AG08396 (cell line): ENCODE measurements at places on chromosomes 2 and 18.

DNA sequence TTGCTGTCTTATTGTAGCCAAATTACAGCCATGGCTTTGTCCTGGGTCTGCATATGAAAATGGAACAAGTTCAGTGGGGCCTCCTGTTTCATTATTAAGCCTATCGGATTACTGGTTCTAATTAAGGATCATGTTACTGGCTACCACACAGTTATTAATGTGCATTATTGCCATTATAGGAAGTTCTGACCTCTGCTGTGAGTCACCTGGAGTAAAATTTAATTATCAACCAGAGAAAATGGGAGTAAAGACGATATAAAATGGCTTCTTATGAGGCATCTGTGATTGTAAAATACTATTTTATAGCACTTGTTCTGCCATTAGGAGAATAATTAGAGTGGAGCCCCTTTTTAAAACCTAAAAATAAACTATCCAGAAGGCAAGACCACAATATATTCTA, 143.3 kb upstream of the ITGB6 start:
- DNase-seq = no peak

GRCh38 chr18:27921904-27922751, 254.8 kb downstream of the CDH2 start:
- DNase-seq = peak; percentile 20

DNA sequence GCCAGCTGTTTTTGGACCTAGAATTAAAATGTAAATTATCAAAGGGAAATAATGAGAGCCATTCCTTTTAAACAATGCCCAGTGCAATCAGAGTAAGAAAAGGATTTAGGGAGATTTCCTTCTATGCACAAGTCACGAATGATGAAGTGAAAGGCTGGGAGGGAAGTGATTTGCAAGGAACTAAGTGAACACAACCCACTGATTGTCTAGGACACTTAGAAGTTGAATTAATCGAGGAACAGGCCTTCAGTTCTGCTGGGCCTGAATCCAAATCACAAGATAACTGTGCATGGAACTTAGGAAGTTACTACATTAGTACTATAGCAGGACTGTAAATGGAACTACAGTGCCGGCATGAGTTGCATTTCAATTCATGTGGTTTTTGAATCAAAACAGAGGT, 17.7 kb downstream of the MAP2 start:
- DNase-seq = no peak

GRCh38 chr2:174659069-174659900, 61.7 kb upstream of the WIPF1 start:
- DNase-seq = no peak

DNA sequence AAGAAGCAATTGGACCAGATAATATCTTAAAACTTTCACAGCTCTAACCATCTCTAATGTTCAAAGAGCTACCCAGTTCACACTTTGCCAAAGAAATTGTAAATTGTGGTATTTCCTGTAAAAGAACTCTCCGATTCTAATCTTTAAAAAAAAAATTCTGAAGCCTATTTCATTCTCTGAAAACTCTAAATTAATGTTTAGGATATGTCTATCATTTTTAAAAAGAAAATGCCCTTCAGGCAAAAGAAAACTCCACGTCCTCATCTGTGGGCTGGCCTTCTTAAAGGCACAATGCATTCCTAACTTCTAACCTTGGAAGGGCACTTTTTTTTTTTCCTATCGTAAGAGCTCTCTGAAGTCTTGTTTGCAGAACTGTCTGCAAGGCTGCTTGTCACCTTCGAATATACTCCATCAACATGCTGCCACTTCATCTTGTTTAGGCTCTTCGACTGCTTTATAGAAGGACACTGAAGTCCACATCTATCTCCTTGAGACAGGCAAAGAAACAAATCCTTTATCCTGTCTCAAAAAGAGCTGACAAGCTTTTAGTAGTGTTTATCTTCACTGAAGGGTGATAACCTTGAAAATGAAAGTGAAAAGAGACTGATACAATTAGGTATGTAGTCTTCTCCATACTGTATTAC, 124.3 kb upstream of the SLC39A10 start:
- no peak for DNase-seq

DNA sequence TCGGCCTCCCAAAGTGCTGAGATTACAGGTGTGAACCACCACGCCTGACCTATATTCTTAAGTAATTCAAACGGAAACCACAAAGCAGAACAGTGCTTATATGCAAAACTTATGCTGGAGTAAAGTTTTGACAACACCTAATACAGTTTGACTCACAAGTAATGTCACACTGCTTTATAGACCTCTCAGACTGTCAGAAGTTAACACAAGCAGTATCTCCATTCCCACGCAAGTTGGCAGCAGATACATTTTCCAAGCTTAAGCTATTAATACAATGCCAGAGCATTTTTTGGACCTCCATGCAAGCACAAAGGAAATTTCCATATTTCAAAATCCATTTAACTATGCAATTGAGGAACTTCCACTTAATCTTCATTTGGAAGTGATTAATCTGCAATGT, 21.0 kb upstream of the SANBR start:
- DNase-seq = no peak

- DNase-seq = no peak
Measured at GRCh38 chr2:160632084-160632975, 138.7 kb upstream of the RBMS1 start.

GRCh38 chr2:5616019-5616418, 76.2 kb upstream of the SOX11 start:
- DNase-seq = no peak

- DNase-seq = peak; percentile 34
Measured at GRCh38 chr18:70195852-70196434, 9.5 kb downstream of the RTTN start.

DNA sequence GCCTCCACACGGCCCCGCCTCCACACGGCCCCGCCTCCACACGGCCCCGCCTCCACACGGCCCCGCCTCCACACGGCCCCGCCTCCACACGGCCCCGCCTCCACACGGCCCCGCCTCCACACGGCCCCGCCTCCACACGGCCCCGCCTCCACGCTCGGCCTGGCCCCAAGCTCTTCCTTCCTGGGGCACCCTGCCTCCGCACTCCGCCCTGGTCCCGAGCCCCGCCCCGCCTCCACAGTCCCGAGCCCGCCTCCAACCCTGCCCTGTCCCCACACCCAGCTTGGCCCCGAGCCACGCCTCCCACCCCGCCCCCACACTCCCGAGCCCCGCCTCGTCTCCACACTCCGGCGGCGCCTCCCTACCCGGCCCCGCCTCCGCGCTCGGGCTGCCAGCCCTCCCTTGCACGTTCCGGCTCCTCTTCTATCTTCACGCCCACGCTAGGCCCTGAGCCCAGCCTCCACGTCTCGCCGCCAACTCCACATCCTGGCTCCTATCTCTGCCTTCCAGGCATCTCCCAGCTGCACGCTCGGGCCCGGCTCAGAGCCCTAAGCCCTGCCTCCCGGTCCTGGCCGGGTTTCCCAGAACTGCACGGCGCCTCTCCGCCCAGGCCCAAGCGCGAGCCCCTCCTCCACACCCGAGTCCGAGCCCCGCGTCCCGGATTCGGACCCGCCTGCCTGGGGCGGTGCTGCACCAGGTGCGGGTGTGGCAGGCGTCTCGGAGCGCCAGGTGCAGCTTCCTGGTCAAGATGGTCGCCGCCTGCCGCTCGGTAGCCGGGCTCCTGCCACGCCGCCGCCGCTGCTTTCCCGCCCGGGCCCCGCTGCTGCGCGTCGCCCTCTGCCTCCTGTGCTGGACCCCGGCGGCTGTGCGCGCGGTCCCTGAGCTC, at the start of gene TMEM87B:
TSS of gene TMEM87B (plus strand) at position 423 of the 883 bp plus-strand sequence. CDS start at position 746, 323 bp downstream.
- DNase-seq = peak; percentile 96

DNA sequence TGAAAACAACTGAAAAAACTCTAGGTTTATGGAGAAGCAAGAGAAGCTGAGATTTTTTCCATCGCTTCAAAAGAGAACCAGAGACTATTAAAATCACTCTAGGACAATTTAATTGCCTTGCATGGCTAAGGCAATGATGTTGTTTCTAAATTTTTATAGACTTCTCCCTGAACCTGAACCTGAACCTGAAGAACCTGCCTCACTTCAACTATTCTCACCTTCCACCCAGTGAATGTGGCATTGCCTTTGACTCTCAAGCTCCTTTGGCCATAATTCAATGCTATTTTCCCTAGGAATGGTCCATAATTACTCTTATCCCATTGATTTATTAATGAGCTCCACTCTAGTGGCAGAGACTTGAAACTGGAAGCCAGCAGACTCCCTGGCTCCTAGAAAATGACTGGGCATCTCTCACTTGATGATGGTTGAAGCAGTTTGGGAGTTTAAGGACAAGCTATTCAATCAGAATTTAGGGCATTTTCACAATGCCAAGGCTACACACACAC, 303.8 kb upstream of the UBE2E3 start:
- DNase-seq = no peak

- no peak for DNase-seq
Measured at GRCh38 chr2:198900141-198900540, 557.6 kb downstream of the SATB2 start.

GRCh38 chr18:12520442-12520992, 112.8 kb downstream of the PRELID3A start:
- peak; percentile 9 for DNase-seq

- no peak for DNase-seq
Measured at GRCh38 chr18:54052732-54053429, 171.6 kb downstream of the MBD2 start.

GRCh38 chr2:99810225-99810624, 320.4 kb upstream of the REV1 start:
- DNase-seq = no peak

- peak; percentile 56 for DNase-seq
Measured at GRCh38 chr2:101388232-101388631, 929 bp upstream of the CREG2 start.

GRCh38 chr2:63692002-63692606, 103.3 kb downstream of the MDH1 start:
- peak; percentile 36 for DNase-seq

- DNase-seq = no peak
Measured at GRCh38 chr2:187157046-187157445, 291.0 kb downstream of the CALCRL start.

- no peak for DNase-seq
Measured at GRCh38 chr2:54081574-54081973, 33.8 kb upstream of the ACYP2 start.

DNA sequence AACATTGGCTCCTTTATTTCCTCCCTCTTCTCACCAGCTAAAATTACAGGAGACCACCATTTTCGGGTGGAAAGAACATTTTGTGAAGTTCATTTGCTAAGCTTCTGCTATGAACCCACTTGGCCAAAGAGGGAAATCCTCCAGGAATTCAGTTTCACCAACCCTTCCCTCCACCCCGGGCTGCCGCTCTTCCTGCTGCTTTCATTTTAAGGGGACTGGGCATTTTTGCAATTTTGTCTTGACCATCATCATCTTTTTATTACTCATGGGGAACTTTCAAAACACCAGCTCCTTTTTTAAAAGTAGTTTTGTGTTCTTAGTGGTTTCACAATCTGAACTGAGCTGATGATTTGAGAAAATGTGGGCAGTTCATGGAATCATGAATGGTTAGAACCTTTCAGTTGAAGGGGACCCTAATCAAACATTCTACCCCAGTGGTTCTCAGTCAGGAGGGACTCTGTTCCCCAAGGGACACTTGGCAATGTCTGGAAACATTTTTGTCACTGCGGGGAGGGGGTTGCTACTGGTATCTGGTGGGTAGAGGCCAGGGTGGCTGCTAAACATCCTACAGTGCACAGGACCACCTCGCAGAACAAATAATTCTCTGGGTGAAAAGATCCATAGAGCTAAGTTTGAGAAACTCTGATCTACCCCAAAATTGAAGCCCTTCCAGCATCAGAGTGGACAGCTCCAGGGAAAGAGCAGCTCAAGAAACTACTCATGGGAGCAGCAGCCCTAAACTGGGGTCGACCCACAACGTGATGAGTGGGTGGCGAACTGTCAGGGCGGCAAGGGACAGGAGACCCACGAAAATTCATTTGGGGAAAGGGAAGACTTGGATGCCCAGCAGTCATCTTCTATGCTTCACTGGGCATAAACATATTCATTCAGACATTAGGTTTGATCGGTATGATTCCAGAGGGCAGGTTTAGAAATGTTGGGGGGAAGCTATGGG, 92.9 kb downstream of the ACKR3 start:
- DNase-seq = no peak

- DNase-seq = no peak
Measured at GRCh38 chr2:197847651-197848401, 43.4 kb downstream of the PLCL1 start.

- DNase-seq = no peak
Measured at GRCh38 chr2:85278361-85278760, 49.4 kb downstream of the TGOLN2 start.

GRCh38 chr2:235390108-235390815, 103.6 kb upstream of the AGAP1 start:
- peak; percentile 37 for DNase-seq

DNA sequence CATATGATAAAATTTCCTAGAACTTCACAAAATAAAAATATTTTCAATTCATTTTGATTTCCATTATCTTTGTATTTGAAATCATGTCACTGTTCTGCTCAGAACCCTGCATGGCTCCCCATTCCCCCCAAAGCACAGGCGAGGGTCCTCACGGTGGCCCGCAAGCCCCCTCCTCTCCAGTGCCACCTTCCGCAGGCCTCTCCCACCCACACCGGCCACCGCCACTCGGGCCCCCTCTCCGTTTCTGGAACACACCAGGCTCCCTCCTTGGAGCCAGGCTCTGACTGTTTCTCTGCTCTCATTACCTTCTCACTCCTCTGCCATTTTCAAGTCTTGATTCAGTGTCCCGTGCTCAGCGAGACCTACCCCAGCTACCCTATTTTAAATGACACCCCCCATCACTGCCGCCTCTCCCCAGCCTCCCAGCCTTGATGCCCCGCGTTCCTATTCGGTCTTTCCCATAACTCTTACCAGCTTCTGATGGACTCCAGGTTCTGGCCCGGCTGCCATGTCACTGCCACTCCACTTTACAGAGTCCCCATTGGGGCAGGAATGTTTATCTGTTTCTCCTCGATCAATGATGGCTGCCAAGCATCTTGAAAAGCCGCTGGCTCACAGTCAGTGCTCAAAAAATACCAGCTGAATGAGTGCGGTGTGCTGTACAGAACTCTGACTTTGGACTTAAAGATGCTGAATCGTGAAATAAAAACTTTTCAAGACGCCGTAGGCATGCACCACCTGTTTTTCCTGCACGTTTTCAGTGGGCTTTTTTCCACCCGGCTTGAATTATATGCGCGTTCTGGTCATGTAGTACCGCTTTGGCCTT, 201.0 kb downstream of the GBX2 start:
- DNase-seq = no peak

DNA sequence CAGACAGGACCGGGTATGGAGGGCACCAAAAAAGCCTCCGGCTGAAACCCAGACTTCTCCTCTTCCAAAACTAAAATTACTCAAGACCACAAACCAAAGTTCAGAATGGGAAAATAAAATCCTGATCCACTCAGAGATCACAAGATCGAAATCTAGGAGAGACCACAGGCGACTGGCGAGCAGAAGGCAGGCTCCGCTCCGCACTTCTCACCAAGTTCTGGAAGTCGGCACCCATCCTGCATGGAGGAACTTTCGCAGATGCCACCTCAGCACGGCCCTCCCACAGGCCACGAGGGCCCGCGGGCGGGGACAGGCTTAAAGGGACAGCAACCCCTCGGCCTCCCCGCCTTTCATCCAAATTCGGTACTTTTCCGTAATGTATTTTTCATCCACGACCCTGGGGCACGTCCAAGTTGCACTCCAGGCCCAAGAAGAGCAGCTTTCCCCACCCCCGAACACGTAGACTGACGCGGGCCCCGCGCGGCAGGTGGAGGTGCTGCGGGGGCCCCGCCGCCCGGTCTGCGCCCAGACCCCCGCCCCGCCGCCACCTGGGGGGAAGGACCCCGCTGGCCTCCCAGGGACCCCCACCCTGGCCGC, 43.7 kb downstream of the HDLBP start:
- DNase-seq = peak; percentile 87

GRCh38 chr18:74445585-74445984, 11.5 kb downstream of the DIPK1C start:
- DNase-seq = no peak

GRCh38 chr18:44805643-44806042, 125.0 kb downstream of the SETBP1 start:
- no peak for DNase-seq
